ENCODE measurements at places on chromosomes 2 and 18.

DNA sequence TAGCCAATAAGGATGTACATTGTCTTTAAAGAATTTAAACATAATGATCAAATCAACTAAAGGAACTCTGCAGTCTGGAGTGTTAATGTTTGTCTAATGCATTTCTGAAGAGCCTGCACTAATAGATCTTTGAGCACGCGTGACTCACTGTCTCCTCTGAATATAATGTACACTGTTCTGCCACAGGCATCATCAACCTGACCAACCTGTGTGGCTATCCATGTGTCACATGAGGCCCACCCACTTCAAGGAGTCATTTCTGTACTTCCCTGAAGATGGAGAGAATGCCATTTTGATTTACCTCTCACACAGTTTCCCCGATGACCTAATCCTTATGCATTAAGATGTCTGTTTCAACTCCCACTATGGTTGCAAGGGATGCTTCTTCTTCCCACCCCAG is 434.0 kb upstream of the SPHKAP start:
- no peak for DNase-seq

- DNase-seq = peak; percentile 2
Measured at GRCh38 chr18:71784777-71785176, 759.4 kb downstream of the CBLN2 start.

GRCh38 chr18:79259218-79259617 is 136.5 kb upstream of the NFATC1 start:
- no peak for DNase-seq

DNA sequence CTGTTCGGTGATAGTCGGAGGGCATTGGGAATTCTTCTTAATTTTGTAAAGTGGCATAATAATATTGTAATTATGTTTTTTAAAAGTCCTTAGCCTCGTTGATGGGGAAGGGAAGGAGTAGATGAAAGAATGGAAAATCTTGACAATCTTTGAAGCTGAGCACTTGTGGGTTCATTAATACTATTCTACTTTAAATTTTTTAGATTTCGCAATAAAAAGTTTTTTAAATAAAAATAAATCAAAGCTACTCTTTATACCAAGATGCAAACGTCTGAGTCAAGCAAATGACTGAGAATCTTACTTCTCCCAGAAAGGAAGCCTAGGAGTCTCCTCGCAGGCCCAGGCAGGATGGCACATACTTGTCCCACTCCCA is 98.5 kb upstream of the GPR45 start:
- no peak for DNase-seq

- no peak for DNase-seq
Measured at GRCh38 chr2:23386339-23387220, 1.6 kb downstream of the KLHL29 start.

DNA sequence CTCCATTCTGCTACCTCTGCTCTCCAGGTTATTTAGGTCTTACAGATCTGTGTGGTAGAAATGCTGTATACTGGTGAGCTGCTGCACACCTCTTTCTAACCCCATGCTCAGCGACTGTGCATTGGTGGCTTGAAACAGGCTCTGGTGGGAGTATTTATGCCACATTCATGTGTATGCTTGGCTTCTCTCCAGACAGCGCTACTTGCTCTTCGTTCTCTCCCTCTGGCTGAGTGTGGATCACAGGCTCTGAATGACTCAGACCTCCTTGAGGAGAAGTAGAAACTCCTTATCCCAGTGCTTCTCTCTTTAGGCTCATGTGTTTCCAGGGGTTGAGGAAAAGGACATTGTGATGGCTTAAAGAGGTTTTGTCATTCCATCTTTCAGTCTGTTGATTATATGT is 54.9 kb downstream of the FHOD3 start:
- no peak for DNase-seq

DNA sequence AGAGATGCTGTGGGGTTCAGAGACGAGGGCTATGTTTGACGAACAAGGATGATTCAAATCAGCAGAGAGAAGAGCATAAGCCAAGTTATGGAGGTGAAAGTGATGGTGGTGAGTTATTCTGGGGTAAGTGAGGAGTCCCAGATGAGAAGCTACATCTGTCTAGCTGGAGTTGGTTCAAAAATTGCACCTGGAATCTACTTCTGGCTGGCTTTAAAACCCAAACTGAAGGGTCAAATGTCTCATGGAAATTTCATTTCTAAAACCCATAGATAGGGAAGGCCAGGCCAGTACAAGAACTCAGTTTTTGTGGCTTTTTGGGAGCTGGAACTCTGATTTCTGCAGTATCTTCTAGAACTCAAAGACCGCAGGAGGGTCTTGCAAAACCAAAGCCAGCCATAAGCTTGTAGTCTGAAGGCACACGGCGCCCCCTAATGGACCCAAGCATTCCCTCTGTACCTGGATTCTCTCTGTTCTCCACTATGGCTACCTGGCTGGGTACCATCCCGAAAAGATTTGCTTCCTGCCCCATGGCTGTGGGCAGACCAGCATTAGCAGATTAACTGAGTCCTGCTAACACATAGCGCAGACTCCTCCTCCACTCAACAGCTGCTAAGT is 229.1 kb upstream of the SLC14A2 start:
- DNase-seq = no peak

GRCh38 chr18:23311351-23312121 is 141.6 kb upstream of the RIOK3 start:
- no peak for DNase-seq
